Stimulated activated CD4-positive, alpha-beta T cell treated with anti-CD3 and anti-CD28 coated beads, Interleukin-15, amount 100 ng/mL, for 1 hour (primary cell): ENCODE measurements at places on chromosomes 2 and 18.

- DNase-seq, result no peak
Measured at GRCh38 chr2:152613235-152613634, 104.0 kb downstream of the PRPF40A start.

GRCh38 chr2:176068419-176068832 is 15.3 kb downstream of the EVX2 start:
- DNase-seq, result no peak

DNA sequence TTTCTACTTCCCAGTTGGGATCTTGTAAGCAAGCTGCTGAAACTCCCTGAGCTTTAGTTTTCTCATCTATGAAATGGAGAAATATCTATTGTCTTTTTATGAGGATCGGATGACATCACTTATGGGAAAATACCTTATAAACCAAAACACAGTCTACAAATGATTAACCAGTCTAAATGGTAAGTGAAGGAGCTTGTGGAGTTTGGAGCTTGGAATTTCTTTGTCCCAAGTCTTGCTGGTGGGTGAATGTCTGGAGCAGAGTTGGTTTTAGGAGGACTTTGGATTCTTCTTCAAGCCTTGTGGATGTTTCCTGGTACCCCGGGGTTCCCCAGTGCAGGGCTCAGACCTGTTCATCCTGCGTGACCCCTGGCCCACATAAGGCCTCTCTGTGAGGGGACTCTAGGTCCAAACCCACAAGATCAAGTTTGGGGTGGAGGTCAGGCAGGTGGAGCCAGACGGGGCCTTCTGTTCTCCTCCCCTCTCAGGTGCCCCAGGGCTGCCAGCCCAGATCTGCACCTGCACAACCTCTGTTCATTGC is 43.2 kb downstream of the FOSL2 start:
- no peak for DNase-seq

DNA sequence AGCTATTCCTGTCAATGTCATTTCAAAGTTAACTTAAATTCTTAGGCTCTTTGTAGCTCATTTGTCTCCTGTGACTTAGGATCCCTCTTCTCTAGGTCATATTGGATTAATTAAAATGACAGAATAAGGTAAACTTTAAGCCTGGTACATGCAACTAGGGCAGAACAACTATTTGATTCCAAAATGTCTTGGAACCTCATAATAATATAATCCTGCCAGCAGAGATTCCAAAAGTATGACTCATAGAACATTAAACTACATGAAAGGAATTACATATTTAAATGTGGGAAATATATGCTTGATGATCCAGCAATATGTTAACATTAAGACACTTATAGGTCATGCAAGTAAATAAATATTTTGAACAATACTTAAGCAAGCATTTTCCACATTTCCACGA is 63.3 kb downstream of the COL3A1 start:
- DNase-seq, result no peak

- DNase-seq, result no peak
Measured at GRCh38 chr2:151048331-151049054, 213.2 kb downstream of the RBM43 start.

- no peak for DNase-seq
Measured at GRCh38 chr2:41871080-41871479, 176.7 kb upstream of the PKDCC start.

DNA sequence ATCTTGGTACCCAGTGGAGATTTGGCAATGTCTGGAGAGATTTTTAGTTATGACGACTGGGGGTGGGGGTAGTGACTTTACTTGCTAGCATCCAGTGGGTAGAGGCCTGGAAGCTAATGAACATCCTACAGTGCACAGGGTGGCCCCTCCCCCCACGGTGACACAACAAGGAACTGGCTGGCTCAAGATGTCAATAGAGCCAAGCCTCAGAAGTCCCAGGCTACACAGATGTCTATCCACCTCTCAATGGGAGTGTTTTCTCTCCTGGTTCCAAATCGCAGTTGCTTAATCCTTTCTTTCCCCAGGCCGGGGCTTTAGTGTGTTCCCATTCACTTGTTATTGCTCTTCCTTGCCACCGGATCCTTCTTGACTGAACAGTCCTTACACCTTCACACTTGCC is 9.3 kb upstream of the CCBE1 start:
- DNase-seq, result no peak

DNA sequence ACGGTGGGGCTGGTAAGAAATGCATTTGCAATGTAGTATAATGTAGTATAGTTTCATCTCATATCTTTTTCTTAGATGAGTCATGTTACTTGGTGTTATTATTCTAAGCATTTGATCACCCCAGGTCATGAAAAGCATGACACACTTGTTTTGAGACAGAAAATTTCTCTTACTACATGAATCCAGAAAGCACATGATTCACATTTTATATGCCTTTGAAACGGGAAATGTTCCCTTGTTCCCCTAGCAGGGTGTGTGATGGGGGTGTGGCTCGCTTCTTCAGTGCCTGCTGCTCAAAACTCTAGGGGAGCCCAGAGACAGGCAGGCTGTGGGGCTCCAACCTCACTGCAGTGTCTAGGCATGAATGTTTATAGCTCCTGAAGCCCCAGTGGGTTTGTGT is 116.0 kb upstream of the RAB27B start:
- DNase-seq, result no peak

DNA sequence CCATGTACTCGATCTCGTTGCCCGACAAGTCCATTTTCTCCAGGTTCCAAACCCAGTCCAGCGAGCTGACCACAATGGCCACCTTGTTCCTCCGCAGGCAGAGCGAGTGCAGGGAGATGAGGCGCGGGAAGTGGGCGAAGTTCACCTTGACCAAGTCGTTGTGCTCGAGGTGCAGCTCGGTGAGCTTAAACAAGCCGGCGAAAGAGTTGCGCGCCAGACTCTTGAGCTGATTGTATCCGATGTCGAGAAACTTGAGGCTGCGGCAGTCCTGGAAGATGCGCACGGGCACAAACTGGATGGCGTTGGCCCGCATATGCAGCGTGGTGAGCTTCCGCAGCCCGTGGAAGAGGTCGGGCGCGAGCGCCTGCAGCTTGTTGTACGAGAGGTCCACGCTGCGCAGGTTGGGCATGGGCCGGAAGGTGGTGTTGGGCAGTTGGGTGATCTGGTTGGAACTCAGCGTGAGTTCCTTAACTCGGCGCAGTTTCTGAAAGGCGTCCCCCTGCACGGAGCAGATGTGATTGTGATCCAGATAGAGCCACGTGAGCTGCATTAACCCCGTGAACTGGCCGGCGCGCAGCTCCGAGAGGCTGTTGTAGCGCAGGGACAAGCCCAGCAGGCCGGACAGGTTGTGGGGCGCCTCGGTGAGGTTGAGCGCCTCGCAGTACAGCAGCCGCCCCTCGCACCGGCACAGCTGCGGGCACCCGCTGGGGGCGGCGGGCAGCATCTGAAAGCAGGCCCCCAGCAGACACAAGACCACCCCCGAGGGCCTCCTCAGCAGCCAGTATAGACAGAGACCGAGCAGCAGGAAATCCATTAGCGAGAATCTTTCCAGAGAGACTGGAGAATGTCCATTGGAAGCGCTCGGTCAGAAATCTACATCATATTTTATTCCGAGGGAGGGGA is 1.3 kb downstream of the LRRTM1 start:
- no peak for DNase-seq

- no peak for DNase-seq
Measured at GRCh38 chr2:221981912-221982470, 316.8 kb downstream of the PAX3 start.

DNA sequence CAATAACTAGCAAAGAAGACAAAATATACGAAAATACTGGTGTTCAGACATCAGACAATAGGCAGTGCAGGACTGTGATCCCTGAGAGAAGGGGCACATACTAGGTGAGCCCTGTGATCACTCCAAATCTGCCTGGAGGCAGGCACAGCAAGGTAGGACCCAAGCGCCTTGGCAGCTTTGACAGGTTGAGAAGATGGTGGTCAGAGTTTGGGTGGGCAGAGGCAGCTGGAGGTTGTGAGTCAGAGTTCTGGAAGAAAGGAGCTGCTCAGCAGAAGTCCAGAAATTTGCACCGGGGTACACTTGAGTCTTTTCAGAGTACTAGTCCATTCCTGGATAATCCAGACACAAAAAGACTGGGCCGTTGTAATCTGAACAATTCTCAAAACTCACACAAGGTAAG is 14.0 kb downstream of the KIF1A start:
- DNase-seq, result no peak

GRCh38 chr2:105470979-105471378 is 72.1 kb upstream of the FHL2 start:
- DNase-seq, result no peak

DNA sequence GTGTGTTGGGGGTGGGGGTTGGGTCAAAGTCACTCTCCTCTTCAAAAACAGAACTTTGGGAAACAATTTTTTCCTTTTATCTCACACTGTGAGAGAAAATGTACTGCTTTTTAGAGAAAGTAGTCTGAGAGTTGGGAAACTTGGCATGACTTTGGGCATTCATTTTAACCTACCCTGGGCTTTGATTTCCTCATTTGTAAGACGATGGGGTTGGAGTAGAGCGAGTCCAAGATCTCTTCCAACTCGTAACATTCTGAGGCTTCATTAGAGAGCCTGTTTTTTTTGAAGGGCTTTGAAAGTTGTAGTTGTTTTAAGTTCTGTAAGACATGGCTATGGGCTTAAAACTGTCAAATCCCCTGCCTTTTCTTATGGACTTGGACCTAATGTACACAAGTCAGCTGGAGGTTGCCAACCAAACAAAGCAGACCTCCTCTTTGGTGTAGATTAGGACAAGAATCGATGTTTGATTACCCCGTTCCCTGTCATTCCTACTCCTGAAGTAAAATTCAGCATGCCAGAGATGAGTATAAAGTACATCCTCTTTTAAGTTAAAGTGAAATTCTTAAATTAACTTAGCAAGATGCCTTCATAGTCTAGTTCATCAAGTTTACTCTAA is 8.4 kb downstream of the PHLPP1 start:
- no peak for DNase-seq

DNA sequence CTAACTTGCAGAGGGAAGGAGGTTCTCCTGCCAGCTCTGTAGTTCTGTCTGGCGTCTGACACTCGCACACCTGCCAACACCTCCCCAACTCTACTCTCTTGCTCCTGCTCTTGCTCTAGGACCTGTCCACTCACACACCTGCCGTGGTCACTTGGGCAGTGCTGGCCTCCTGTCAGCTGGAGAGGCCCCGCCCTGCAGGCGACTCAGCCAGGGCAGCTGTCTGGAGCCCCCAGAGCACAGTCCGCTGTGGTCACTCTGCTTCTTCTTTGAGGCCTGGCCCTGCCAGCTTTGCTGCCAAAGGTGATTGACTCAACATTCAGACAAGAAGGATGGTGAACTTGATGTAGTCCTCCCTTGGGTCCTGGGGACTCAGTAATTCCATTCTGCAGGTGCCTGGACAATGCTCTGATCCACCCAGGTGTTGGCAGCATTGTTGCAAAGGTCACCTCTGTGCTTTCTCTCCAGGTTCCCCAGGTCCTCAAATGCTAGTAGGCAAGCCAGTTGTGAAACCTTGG is 18.7 kb downstream of the TPO start:
- no peak for DNase-seq

GRCh38 chr2:235776531-235776930 is 282.7 kb downstream of the AGAP1 start:
- no peak for DNase-seq

GRCh38 chr2:150088538-150088937 is 398.9 kb downstream of the RND3 start:
- no peak for DNase-seq

GRCh38 chr2:43101751-43102150 is 124.7 kb downstream of the ZFP36L2 start:
- no peak for DNase-seq

DNA sequence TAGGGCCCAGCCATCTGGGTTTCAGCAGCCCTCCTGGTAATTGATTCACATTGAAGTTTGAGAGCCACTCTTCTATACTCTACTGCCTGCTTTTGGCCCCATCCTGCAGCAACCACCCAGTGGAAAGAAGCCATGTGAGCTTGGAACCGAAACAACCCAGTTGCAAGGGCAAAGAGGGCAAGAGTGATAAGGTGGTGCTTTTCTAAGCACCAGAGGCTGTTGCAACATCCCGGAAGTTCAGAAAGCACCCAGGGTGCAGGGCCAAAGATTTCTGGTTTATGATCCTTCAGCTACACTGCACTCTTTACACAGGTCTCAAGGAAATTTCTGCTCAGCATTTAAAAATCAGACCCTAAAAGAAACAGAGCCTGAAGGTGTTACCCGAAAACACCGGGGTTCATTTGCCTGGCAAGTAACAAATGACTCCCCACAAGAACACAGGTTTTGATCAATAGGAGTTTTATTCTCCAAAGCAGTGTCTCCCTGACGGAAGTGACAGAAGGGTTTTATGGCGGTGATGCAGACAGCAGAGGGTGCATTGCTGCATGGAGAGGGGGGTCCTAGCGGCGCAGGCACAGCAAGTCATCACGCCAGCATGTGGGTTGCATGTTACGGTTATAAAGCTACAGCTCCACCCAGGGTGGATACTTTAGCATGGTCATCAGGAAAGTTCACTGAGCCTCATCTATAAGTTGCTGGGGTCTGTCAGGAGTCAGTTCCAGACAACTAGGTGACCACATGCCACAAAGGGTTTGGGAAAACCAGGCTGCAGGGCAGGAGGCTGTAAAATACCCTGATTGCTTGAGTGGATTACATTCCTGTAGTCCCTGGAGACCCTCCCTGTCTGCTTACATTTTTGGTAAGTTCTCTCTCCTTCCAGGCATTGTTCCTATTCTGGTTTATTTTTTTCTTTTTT is 28.8 kb upstream of the TMEM37 start:
- no peak for DNase-seq

DNA sequence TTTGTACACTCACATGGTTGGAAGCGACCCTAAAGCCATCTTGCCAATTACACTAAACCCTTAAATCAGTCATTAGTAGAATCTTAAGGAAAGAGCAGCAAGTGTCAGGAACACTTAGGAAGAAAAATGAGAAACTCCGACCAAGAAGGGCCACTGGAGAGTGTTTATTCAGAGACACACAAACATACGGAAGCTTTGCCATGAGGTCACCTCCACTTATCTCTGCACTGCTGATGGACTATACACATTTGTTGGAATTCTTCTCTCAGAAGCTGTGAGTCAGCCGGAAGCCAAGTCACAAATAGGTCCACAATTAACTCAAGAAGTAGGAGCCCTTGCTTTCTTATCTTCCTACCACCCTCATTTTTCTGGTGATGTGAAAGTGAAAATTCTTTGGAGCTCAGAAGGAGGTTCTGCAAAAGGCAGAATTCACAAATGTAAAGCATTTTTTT is 21.6 kb downstream of the BMP10 start:
- no peak for DNase-seq

DNA sequence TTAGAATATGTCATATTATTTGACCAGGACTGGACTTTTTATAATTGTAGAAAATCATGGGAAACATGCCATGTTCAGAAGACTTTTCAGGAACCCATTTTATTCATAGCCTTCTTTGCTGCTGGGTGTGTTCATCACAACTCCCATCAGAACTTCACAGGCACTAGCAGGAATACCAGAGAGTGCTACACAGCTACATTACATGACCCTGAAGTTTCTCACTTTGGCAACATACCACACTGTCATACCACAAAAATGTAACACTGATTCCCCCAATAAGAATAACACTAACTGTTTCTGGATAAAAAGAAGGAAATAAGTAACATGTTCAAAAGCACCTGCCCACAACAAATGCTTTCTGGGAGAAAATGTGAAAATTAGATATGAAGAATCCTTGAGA is 405.4 kb downstream of the CDH2 start:
- DNase-seq, result no peak
